ENCODE measurements at places on chromosomes 2 and 18. TPM values are rescaled to one million over a fixed set of nuclear protein-coding genes. Genes with fewer than 3 reads are reported as not detected.

Gene UBE2F
- total RNA-seq = 59.0 TPM

Gene BOLA3
- 24.3 TPM for total RNA-seq

Gene HMSD
- not detected for total RNA-seq

Gene MPHOSPH10
- total RNA-seq = 18.9 TPM

Gene SERPINB12
- not detected for total RNA-seq

Gene LCT
- under 0.01 TPM for total RNA-seq

Gene ANTXR1
- total RNA-seq = 0.68 TPM

Gene INO80B
- total RNA-seq = 6.5 TPM

Gene PTPN18
- total RNA-seq = 56.6 TPM

Gene PASK
- 9.2 TPM for total RNA-seq

Gene TUBA3E
- not detected for total RNA-seq

Gene ZC3H6
- 2.0 TPM for total RNA-seq

All from dermis blood vessel endothelial cell (primary cell).